CD4-positive, alpha-beta memory T cell (primary cell): ENCODE measurements at places on chromosomes 3 and 15. TPM values are rescaled to one million over a fixed set of nuclear protein-coding genes. Genes with fewer than 3 reads are reported as not detected.

CCDC80 gene
- not detected for total RNA-seq

CSPG5 gene
- 0.42 TPM for total RNA-seq

SPINK8 gene
- not detected for total RNA-seq

ANKRD63 gene
- not detected for total RNA-seq

CPNE9 gene
- total RNA-seq, result 0.58 TPM

SYNPR gene
- not detected for total RNA-seq

FOXB1 gene
- total RNA-seq, result not detected

GUCA1C gene
- not detected for total RNA-seq

USP50 gene
- not detected for total RNA-seq

SSR3 gene
- total RNA-seq, result 132 TPM

KIF23 gene
- total RNA-seq, result not detected
